ENCODE measurements at places on chromosomes 1 and 21.
A peak's percentile ranks its signal among the peaks of the same experiment; 100 is the strongest.

- DNase-seq: no peak
These were observed 30.3 kb upstream of the FAM78B start for GRCh38 chr1:166197141-166197540.

DNA sequence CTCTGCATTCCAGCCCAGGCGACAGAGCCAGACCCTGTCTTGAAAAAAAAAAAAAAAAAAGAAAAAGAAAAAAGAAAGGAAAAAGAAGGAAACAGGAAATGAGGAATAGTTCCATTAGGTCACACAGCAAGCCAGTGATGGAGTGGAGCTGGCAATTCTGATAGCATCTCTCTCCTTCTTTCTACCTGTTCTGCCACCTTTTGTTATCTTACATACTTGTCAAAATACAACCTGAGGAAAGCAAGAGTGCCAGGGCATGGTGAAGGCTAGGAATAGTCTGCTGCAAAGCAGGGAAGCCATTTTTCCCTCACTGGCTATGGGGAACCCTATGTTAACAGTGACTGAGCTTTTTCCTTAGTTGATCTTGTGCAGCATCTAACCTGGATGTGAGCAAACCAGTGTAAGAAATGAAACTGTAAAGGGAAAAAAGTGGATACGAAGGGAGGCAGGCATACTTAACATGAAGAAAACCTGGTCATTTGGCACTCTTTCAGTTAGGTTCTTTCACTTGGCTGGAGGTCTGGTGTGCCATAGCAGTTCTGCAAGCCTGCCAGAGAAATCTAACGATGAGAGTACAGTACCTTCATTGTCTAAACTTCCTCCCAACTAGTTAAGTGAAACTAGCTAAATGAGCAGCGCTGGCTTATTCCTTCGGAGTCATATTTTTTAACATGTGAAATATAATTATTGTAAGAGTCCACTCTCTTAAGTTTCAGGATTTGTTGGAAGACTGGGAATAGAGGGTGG is 17.9 kb upstream of the THEM5 start:
- no peak for DNase-seq

DNA sequence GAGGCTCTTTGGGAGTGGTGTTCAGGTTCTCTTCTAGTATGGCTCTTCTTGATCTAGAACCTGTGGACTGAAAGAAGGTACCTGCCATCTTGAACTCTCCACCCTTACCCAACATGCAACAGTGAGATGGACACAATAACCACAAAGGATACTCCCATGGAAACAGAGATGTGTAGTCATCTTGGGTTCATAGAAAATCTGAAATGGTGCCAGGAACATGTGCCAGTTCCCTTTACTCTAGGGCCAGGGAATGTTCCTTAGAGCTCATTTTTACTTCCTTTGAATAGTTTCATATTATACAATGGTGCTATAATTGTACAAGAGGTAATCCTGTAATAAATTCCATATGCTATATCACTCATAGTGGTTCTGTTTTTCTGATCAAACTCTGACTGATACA is 13.2 kb upstream of the SCYL3 start:
- DNase-seq: no peak

- no peak for DNase-seq
These were observed 80.2 kb upstream of the SSX2IP start for GRCh38 chr1:84770481-84770880.

GRCh38 chr1:208541225-208541855 is 297.2 kb upstream of the PLXNA2 start:
- no peak for DNase-seq

GRCh38 chr1:24963099-24963872 is 33.2 kb upstream of the RUNX3 start:
- DNase-seq: peak; percentile 13

DNA sequence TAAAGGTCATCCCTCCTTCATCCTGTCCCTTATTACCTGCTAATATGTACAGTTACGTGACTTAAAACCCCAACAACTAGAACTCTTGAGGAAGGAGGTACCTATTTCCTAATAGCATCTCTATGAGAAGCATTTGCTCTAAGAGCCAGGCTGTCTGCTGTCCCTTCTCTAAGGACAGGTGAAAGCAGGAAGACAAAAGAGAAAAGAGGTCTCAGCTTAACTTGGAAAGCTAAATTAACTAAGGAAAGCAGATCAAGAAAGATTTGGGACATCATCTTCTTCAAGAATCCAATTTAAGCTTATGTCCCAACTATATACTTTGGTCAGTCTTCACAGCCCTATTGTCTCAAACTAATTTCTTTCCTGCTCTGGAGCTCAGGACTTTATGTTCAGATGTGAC is 2.9 kb downstream of the EGLN1 start:
- no peak for DNase-seq

- no peak for DNase-seq
These were observed 12.9 kb downstream of the AHDC1 start for GRCh38 chr1:27590917-27591508.

GRCh38 chr21:10641107-10641506 is 119.7 kb downstream of the TPTE start:
- no peak for DNase-seq

GRCh38 chr1:80384083-80384830 is 1377.7 kb upstream of the ADGRL4 start:
- DNase-seq: no peak

DNA sequence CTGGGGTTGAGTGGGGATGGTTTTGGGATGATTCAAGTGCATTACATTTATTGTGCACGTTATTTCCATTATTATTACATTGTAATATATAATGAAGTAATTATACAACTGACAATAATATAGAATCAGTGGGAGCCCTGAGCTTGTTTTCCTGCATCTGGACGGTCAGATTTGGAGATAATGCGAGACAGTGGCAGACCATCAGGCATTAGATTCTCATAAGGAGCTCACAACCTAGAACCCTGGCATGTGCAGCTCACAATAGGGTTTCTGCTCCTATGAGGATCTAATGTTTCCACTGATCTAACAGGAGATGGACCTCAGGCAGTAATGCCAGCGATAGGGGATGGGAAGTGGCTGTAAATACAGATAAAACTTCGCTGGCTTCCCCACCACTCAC is 77.9 kb upstream of the LRRC53 start:
- no peak for DNase-seq

- DNase-seq: no peak
These were observed 69.6 kb downstream of the SDCCAG8 start for GRCh38 chr1:243325305-243325890.

DNA sequence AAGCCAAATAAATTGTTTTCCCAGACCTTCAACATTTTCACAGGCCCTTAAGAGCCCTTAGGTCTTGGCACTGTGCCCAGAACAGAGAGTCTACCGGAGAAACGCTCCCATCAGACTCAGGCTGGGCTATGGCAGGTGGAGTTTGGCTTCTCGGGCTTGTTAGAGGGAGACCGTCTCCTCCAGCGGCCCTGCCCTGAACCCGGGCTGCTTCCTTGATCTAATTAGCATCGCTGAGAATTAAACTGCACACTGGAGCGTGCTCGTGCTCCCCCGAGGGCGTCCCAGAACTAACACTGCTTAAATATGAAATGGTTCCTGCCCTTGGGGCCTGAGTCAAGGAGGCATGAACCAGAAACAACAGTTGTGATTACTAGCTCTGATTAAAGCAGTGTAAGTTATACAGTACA is 634.4 kb downstream of the MATN1 start:
- DNase-seq: no peak

DNA sequence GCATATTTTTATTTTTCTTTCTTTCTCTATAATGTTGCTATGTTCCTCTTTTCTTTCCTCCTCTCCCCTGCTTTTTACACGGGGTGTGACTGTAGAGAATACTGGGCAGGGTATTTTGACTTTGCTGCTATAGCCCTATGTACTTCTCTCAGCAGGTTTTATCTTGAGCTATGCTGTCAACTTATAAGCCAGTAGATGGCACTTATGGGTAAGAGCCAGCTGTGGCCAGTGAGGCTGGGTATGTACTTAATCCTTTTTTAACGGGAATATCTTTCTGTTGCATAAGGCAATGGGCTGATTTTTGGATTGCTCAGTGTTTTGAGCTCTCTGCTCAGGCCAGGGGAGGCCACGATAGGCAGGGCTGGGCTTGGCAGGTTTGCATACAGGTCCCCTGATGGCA is 99.0 kb downstream of the KCNK2 start:
- no peak for DNase-seq

DNA sequence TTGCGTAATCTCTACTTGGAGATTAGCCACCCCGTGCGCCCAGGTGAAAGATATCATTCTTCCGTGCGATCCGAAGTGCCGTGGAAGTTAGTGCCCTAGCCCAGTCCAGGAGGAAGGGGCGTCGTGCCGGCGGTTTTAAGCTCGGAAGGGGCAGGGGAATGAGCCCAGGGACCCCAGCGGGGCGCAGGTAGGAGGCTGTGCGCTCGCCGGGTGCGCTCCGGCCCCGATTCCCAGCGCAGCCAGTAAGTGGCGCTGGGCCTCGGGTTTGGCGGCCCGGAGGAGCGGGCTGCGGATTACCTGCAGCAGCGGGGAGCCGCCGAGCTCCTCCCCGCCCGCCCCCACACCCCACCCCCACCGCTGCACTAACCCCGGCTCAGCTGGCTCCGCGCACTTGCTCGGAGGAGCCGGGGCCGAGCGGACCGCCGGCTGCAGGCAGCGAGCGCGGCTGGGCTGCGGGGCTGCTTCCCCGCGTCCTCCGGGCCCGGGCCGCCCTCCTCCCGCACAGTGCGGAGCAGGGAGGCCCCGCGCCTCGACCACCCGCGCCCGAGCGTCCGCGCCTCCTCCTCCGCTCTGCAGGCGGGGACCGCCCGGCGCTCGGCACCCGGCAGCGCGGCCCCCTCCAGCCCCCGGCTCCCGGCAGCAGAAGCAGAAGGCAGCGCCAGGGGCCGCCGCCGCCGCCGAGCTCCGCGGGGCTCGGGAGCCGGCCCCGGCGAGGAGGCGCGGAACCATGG is at the start of gene RYR2:
RYR2 (plus strand) TSS at position 390 of the 731 bp plus-strand sequence; CDS start at position 728, 338 bp downstream.
- peak; percentile 44 for DNase-seq

- DNase-seq: no peak
These were observed 5.2 kb downstream of the SLAMF1 start for GRCh38 chr1:160641323-160642280.

- DNase-seq: no peak
These were observed 1571.3 kb upstream of the PRMT6 start for GRCh38 chr1:105485207-105485606.

DNA sequence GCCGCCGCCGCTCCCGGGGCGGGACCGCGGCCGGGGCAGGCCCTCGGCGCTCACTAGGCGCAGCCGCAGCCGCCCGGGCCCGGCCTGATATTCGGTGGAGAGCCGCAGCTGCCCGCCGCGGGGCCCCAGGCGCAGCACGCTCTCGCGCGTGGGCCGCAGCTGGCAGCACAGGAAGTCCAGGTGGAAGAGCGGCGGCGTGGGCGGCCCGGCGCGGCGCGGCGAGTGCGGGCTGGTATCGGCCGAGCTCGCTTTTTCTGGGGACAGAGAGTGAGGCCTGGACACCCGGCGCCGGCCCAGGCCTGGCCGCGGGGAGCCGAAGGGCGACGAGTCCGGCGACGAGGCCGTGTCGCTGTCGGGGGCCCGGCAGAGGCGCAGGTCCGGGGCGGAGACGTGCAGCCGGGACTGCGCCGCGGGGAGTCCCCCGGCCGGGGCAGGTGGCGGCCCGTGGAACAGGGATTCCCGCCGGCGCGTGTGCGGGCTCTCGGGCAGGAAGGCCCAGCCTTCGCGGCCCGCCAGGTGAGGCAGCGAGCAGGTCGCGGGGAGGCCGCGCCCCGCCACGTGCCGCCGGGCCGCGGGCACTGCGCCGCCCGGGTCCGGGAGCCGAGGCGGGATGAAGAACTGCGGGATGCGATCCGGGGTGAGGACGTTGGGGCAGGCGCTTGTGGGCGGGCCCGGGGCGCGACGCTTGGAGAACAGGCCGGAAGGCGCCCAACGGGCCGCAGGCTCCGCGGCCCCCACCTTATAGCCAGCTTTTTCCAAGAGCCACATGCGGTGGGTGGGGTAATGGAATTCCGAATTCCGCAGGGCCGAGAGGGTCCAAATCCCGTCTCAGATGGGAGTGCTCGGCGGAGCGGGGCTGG is 1.2 kb downstream of the C2CD4D start:
- DNase-seq: peak; percentile 41

DNA sequence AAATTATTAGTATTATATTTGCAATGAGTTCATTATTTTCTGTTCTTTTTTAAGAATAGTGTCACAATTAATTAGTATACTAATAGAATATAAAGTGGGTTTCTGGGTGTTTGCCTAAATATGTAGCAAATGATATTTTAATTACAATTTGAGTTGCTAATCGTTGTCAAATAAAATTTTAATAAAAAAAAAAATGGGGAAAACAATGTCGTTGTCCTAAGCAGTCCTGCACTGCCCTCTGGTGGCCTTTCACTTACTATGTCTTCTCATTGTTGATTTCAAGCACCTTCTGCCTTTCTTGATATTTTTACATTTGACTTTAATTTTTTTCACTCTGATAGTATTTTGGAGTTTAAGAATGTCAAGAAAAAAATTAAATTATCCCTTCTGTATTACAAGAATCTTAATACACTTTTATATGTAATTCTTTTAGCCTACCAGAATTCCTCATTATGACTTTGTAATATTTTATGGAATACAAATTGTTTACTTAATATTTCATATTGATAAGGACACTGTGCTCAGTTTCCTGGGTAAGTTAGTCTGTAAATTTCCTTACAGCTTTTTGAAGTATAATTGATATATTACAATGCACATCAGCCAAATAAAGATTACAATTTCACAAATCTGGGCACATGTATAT is 104.5 kb upstream of the FMN2 start:
- DNase-seq: no peak

GRCh38 chr1:221172841-221173240 is 293.6 kb downstream of the HLX start:
- DNase-seq: no peak

Measured in right hindlimb (tissue), 1 donor.